Chondrocyte (in vitro differentiated cells): ENCODE measurements at places on chromosomes 11 and 22. TPM values are rescaled to one million over a fixed set of nuclear protein-coding genes. Genes with fewer than 3 reads are reported as not detected.

GRCh38 chr22:35301372-35301874 lies 1.7 kb downstream of the TOM1 start:
- peak overlapping the region; percentile 97 for H3K27ac ChIP-seq
- H3K27me3 ChIP-seq = no peaks in the 10 kb centered on the region
- H3K4me3 ChIP-seq = peak overlapping the region; percentile 81

DNA sequence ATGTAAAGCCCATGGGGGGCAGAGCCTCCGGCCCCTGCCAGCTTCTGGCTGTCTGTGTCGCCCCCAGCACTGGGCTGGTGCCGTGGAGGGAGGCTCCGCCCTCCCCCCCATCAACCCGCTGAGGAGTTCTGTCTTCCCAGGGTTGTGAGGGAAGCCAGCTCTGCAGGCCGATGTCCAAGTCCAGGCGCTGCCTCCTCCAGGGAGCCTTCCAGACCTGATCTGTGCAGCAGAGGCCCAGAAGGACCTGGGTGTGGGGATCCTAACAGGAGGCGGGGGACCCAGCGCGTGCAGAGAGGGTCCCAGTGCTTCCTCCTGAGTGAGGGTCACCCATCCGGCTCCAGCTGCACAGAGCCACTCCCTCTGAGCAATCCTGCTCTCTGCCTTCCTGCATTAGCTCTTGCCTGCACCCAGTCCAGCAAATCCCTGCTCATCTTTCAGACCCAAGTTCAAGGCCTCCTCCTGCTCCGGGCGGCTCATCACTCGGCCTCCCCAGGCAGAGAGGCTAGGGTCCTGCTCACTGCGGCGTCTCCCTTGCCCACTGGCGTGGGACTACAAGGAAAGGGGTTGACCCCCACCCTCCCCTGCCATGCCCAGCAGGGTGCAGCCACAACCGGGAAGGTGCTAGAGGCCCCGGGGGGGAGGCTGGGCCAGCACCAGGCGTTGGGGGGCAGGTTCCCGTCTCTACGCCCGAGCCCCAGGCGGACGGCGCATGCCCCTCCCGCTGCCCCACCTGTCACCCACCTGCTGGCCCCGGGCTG lies 16.4 kb downstream of the PRR33 start:
- H3K4me3 ChIP-seq = no peak overlapping the region
- H3K27ac ChIP-seq = peak overlapping the region; percentile 83
- no peaks in the 10 kb centered on the region for H3K27me3 ChIP-seq
- H3K4me1 ChIP-seq = peaks cover 53% of the 10 kb centered on the region
- peak; percentile 94 for DNase-seq
- H3K36me3 ChIP-seq = no peaks in the 10 kb centered on the region

XKR3 gene
- not detected in 3 replicates for total RNA-seq

DNA sequence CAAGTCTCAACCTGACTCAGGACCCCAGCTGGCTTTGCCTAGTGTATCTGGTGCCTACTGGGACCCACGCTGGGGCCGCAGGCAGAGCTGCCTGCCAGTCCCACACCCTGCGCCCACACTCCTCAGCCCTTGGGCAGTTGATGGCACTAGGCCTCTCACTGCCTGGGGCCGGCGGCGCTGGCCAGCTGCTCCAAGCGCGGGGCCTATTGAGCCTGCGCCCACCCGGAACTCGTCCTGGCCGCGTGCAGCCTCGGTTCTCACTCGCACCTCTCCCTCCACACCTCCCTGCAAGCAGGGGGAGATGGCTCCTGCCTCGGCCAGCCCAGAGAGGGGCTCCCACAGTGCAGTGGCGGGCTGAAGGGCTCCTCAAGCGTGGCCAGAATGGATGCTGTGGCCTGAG lies 908.5 kb upstream of the CCDC90B start:
- H3K4me1 ChIP-seq = no peaks in the 10 kb centered on the region
- peaks cover 2% of the 10 kb centered on the region for H3K36me3 ChIP-seq
- H3K27ac ChIP-seq = no peak overlapping the region
- H3K27me3 ChIP-seq = peaks cover 3% of the 10 kb centered on the region

CBLIF gene
- not detected in 3 replicates for total RNA-seq

- H3K27ac ChIP-seq = no peak overlapping the region
- peak; percentile 89 for DNase-seq
- peaks cover 27% of the 10 kb centered on the region for H3K27me3 ChIP-seq
- no peak overlapping the region for H3K4me3 ChIP-seq
Observed at GRCh38 chr11:2256951-2257700, 13.3 kb downstream of the ASCL2 start.
